ENCODE measurements at places on chromosomes 7 and 10. TPM values are rescaled to one million over a fixed set of nuclear protein-coding genes. Genes with fewer than 3 reads are reported as not detected.

DNA sequence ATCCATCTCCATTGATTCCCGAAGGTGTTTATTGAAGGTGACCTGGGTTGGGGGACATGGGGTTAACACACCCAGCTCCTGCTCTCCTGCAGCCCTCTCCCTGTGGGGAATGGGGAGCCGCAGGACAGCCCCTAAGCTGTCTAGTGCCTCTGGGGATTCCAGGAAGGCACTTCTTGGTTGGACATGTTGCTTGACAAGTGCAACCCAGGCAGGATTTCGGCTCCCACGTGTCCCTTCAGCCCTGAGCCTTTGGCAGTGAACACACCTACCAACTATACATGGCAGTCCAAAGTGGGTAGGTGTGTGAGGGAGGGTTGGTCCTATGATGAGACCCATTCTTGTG, 43.9 kb downstream of the DOCK1 start:
- no peak overlapping the region for H3K4me3 ChIP-seq
- no peak overlapping the region for H3K27ac ChIP-seq
- H3K36me3 ChIP-seq: no peaks in the 10 kb centered on the region
- H3K27me3 ChIP-seq: no peaks in the 10 kb centered on the region
- DNase-seq: no peak
- no peaks in the 10 kb centered on the region for H3K4me1 ChIP-seq

DNA sequence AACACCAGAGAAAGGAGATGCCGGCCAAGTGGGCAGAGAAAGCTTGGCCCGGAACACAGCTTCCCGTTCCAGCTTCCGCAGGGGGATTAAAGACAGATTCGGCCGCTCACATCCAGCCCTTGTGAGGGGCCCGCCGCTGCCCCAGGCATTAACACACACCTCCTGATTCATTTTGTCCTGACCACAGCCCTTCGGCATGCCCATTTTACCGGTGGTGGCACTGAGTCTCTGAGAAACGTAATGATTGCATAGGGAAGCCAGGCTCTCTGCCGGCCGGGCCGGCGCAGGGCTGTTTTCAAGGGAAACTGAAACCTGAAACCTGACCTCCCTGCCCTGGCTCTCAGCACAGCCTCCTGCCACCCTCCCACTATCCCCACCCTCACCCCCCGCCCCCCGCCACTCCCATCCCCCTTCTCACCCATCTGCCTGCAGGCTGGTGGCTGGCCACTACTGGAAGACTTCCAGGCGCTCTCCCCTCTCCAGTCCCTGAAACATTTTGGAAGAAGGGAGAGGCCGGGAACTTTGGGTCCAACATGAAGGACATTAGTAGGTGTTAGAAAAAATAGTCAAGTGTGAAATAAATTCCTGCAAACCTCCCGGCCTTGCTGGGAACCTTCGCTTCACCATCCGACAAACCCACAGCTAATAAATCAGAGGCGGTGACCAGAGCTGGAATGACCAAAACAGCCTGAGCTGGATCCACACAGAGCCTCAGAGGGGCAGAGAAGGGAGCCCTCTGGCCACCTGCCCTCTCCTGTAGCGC, 83.5 kb upstream of the CUX1 start:
- H3K27me3 ChIP-seq: no peaks in the 10 kb centered on the region
- H3K4me3 ChIP-seq: no peak overlapping the region
- H3K36me3 ChIP-seq: no peaks in the 10 kb centered on the region
- no peak overlapping the region for H3K27ac ChIP-seq
- DNase-seq: no peak
- no peaks in the 10 kb centered on the region for H3K4me1 ChIP-seq

GRCh38 chr7:148021507-148022045, 569.0 kb upstream of the C7orf33 start:
- no peak overlapping the region for H3K4me3 ChIP-seq
- DNase-seq: no peak
- no peak overlapping the region for H3K27ac ChIP-seq
- no peaks in the 10 kb centered on the region for H3K36me3 ChIP-seq

GRCh38 chr10:69716711-69717560, 84.8 kb upstream of the COL13A1 start:
- DNase-seq: peak; percentile 73
- H3K4me3 ChIP-seq: no peak overlapping the region
- H3K4me1 ChIP-seq: no peaks in the 10 kb centered on the region
- H3K27ac ChIP-seq: no peak overlapping the region
- H3K27me3 ChIP-seq: peaks cover 8% of the 10 kb centered on the region

DNA sequence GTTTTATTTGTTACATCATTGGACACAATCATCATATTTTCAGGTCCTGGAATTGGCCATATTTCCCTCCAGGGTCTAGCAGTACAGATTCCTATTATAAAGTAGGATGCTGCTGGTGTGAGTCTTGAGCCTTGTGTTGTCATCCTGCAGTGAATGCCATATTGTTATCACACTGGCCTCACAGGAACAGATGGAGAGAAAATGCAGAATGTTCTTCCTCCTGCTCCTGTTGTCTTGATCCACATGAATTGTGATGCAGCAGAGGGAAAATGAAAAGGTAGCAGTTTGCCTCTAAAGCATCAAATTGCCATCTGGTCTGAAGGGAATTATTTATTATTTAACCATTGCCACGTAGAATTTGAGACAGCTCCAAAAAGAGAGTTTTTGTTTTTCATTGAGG, 248.6 kb downstream of the GPAM start:
- H3K27ac ChIP-seq: no peak overlapping the region
- H3K27me3 ChIP-seq: no peaks in the 10 kb centered on the region
- H3K4me3 ChIP-seq: no peak overlapping the region
- DNase-seq: no peak
- no peaks in the 10 kb centered on the region for H3K4me1 ChIP-seq

DNA sequence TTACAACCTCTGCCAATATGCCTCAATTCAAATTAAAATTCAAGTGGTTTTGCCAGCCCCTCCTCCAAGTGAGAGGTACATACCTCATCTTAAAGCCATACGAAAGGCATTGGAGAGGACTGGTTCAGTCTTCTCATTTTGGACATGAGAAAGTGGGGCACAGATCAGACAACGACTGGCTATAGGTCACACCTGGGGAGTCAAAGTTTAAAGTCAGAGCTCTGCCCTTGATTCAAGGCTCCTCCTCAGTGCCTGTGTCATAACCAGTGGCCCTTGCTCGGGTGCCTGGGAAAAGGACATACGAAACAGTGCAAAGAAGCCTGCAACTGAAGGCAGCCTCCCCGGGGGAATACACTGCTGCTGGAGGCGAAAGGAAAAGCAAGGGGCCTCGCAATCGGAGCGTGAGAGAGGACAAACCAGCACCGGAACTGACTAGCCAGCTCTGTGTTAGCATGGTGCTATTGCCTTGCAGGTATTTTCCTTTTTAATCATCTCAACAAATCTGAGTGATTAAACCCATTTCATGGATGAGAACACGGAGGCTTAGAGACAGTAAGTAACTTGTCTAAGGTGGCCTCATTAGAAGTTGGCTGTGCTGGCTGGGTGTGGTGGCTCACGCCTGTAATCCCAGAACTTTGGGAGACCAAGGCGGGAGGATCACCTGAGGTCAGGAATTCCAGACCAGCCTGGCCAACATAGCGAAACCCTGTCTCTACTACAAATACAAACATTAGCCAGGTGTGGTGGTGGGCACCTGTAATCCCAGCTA, 1.1 kb upstream of the MTPAP start:
- H3K4me3 ChIP-seq: no peak overlapping the region
- no peaks in the 10 kb centered on the region for H3K27me3 ChIP-seq
- peaks cover 31% of the 10 kb centered on the region for H3K4me1 ChIP-seq

DNA sequence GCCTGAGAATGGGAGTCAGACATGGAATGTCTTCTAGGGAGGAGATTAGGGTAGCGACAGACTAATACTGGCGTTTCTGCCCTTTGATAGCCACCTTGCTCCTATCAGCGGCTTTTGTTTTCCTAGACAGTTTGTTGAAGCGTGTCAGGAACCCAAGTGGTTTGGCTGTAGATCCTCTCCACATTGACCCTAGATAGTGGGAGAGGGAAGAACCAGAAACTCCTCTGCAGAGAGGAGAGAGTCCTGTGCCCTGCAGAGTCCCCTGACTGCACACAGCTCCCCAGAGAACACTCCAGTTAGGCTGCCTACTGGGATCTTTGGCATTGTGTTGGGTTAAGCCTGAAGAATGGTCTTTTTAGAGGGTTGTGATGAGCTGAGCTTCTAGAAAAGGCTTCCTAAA, 2.4 kb downstream of the MEPCE start:
- H3K27ac ChIP-seq: peak overlapping the region; percentile 96
- H3K4me1 ChIP-seq: peaks cover 55% of the 10 kb centered on the region
- peak overlapping the region; percentile 87 for H3K4me3 ChIP-seq
- H3K27me3 ChIP-seq: peaks cover 8% of the 10 kb centered on the region
- DNase-seq: no peak

The OR13A1 gene
- total RNA-seq: not detected

The UBTD1 gene
- total RNA-seq: 1.6 TPM

DNA sequence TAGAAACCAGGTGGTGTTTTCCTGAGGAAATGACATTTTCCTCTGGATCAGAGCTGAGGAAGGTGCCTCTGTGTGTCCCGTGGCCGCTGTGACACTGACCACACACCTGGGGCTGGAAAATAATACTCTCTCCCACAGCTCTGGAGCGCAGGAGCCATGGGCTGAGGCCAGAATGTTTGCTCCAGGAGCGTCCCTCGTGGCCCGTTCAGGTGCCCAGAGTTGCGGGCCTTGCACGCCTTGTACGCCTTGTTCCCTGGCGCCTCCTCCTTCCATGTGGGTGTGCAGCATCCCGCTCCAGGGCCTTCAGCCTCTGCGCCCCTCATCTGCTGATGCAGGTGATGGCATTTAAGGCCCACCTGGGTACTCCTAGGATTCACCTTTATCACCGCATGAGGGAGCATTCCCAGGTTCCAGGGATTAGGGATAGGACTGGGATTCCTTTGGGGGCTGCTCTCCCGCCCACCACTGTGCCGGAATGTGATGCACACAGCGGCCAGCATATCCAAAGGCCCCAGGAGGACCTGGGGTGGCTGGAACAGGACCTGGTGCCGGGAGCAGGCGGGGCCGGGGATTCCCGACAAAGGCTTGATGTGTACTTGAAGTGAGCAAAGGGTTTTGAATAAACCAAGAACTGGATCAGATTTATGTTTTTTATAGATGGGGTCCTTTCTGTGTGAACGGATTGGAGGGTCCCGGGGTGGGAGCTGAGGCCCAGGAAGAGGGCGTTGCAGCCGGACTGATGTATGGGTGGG, 44.0 kb downstream of the PITRM1 start:
- no peak for DNase-seq
- H3K27me3 ChIP-seq: no peaks in the 10 kb centered on the region
- H3K4me3 ChIP-seq: no peak overlapping the region

DNA sequence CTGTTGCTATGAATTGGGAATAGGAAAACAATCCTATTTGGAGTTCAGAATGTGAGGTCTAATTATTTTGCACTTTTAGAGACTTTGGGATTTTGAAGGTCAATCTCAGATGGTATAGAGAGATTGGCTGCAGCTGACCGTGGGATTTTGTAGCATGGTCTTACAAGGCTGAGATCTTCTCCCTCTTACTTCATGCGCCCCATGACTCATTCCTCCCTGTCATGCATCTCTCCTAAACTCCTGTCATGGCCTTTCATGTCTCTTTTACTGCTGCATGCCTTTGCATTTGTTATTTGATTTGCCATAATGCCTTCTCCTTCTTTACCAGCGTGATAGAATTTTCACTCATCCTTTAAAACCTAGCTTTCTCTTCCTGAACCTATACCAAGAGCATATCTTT, 133.1 kb downstream of the BBS9 start:
- H3K4me1 ChIP-seq: peaks cover 11% of the 10 kb centered on the region
- H3K36me3 ChIP-seq: peaks cover 6% of the 10 kb centered on the region
- no peak for DNase-seq
- H3K27me3 ChIP-seq: no peaks in the 10 kb centered on the region
- H3K27ac ChIP-seq: no peak overlapping the region
- no peak overlapping the region for H3K4me3 ChIP-seq

The EGFR gene
- not detected for total RNA-seq

The SLC18A2 gene
- total RNA-seq: not detected

DNA sequence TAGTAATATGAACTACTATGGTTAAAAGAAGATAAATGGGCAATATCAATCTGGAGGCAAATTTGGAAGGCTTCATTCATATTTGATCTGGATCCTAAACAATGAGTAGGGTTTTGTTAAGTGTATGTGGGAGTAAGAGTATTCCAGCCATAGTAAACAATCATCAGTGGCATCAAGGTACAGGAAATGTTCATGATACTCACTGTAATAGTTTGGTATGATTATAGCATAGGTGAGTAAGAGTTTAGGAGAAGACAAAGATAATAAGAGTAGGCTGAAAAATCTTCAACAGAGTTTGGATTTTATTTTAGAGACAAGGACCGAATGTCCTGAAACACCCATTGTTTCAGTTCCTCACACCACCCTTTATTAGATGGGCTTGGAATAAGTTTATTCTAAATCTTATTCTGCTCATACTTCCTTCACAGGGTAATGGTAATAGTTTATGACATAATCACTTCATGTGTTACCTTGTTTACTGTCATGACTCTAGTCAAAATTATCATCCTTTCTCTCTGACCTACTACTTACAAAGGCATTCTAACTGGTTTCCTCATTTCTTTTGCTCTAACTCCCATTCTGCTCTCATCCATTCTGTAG, 38.9 kb downstream of the BRAF start:
- no peak overlapping the region for H3K4me3 ChIP-seq
- DNase-seq: no peak
- H3K27ac ChIP-seq: no peak overlapping the region
- H3K4me1 ChIP-seq: peaks cover 56% of the 10 kb centered on the region

- H3K4me3 ChIP-seq: peak overlapping the region; percentile 50
- no peaks in the 10 kb centered on the region for H3K36me3 ChIP-seq
- DNase-seq: no peak
- H3K27me3 ChIP-seq: peaks cover 3% of the 10 kb centered on the region
These were observed 3.9 kb upstream of the CUX1 start for GRCh38 chr7:101813402-101814019.

The VGF gene
- not detected for total RNA-seq

GRCh38 chr7:2441430-2442058, 34.7 kb downstream of the GRIFIN start:
- DNase-seq: no peak
- no peak overlapping the region for H3K4me3 ChIP-seq
- no peaks in the 10 kb centered on the region for H3K4me1 ChIP-seq
- H3K27me3 ChIP-seq: no peaks in the 10 kb centered on the region
- no peaks in the 10 kb centered on the region for H3K36me3 ChIP-seq

All from activated CD4-positive, alpha-beta memory T cell treated with anti-CD3 and anti-CD28 coated beads for 36 hours (primary cell).